HAP-1 (cell line): ENCODE measurements at places on chromosomes 3 and 15.

- DNase-seq, result no peak
Measured at GRCh38 chr15:89121414-89121813, 33.2 kb downstream of the ABHD2 start.

DNA sequence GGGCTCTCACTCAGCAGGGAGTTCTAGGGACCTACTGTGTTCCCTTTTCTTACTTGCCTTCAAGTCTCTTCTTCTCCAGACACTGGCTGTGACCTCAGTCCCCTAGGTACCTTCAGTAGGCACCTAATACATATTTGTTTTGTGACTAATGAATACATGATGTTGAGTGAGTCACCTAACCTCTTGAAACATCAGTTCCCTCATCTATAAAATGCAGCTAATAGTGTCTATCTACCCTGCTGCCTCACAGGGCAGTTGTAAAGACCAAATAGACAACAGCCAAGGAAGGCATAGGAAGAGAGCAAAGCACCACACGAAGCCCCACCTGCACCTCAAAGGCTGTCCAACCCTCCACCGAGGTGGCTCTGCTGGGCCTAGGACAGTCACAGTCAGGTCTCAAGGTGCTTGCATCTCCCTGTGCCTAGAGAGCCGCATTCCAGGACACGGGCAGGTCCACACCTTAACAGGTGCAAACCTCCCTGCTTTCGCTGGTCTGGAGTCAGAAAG is 29.1 kb downstream of the DAPK2 start:
- no peak for DNase-seq

DNA sequence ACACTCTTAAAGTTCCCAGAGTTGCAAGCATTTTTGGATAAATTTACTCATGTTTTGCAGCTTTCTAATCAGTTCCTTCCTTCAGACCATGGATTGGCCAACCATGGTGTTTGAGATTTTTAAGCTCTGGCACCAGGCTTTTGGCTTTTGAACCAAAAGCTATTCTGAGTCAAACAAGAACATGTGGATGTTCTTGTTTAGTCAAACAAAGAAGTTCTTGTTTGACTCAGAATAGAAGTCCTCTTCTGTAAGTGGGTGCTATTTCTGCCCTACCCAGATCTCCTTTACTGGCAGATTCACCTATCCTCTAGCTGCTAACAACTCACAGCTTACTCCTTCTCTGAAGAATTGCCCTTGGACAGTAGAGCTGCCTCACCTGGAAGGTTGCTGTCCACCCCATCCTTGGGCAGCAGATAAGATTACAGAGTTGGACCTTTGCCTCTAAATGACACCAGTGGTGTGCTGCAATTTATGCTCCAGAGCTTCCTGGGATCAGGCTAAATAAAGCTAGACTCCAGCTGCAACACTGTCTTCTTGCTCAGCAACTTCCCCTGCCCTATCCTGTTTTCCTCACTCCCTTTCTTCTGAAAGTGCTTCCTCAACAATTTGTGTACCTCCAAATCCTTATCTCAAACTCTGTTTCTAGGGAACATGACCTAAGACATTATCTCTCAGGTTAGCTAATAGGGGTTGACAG is 65.6 kb downstream of the COL6A6 start:
- DNase-seq, result no peak

- no peak for DNase-seq
Measured at GRCh38 chr3:156395961-156396710, 158.8 kb downstream of the SSR3 start.

DNA sequence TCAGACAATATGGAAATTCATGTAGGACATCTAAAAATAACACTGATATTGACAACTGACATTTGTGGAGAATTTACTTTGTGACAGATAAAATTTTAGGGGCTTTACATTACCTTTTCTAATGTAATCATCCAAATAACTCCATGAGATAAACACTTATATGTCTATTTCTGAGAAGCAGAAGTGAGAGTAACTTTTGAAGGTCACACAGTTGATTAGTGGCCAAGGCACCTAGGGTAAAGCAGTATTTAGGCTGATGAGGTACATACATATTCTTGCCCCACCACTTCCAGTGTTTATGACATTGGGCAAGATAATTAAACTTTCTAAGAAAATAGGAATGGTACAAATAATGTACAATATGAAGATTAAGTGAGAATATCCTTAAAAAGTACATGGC is 248.4 kb downstream of the CPNE4 start:
- no peak for DNase-seq
